COLO829 (cell line): ENCODE measurements at places on chromosomes 3 and 15.

- no peak for DNase-seq
These were observed 1.5 kb upstream of the CYP8B1 start for GRCh38 chr3:42876940-42877720.

- no peak for DNase-seq
These were observed 44.0 kb downstream of the MESD start for GRCh38 chr15:80945605-80946004.

- no peak for DNase-seq
These were observed 215.6 kb upstream of the VEPH1 start for GRCh38 chr3:157718800-157719199.

DNA sequence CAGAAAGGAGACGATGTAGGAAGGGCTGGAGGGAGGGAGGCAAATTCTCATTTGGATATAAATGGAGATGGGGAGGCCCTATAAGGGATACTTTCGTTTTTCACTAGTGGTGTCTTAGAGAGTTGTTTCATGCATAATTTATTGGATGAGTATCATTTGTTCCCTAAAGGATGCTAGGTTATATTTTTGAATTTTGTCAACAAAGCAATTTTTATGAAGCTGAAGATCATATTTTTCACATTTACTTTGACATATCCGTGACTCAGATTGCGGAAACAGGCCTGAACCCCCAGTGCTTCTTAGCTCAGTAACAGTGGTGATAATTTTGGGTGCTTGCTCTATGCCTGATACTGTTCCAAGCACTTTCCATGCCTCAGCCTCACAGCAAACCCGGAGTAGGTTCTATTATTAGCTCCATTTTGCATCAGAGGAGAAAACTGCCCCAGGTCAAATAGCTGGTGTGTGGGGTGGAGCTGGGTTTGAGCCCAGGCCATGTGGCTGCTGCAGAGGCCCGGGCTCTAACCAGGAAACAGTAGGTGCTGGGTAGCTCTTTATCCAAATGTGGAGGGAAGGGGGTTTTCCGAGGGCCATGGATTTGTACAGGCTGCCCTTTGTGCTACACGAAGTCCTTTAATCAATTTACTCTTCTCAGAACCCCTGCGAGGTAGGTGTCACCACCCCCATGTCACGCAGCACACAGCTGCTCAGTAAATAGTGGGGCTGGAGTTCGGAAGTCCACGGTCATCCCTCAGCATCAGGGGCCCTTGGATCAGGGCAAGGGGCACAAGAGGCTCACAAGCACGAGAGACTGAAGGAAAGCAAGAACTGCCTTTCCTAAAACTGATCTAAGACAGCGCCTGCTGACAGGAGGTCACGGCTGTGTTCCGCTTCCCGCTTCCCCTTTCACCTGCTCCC, 99.1 kb downstream of the SLC49A4 start:
- DNase-seq, result peak; percentile 72

DNA sequence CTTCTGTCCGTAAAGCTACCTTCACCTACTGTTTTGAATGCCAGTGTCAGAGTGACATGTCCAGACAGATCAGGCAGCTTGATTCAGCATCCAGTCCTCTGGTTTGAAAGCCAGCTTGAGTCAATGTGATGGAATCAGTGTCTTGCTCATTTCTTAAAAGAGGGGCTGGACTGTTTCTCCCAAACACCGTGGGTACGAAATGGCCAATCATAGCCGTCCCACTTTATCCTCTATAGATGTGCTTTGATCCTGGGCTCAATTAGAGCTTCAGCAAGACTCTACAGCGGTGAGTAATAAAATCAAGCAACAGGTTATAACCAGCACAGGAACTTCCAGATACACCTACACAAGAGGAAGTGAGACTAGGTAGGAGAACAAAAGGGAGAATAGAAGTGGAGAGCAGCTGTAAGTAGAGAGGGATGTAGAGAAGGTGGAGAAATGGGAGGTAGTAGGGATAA, 17.0 kb upstream of the OR5K1 start:
- no peak for DNase-seq

DNA sequence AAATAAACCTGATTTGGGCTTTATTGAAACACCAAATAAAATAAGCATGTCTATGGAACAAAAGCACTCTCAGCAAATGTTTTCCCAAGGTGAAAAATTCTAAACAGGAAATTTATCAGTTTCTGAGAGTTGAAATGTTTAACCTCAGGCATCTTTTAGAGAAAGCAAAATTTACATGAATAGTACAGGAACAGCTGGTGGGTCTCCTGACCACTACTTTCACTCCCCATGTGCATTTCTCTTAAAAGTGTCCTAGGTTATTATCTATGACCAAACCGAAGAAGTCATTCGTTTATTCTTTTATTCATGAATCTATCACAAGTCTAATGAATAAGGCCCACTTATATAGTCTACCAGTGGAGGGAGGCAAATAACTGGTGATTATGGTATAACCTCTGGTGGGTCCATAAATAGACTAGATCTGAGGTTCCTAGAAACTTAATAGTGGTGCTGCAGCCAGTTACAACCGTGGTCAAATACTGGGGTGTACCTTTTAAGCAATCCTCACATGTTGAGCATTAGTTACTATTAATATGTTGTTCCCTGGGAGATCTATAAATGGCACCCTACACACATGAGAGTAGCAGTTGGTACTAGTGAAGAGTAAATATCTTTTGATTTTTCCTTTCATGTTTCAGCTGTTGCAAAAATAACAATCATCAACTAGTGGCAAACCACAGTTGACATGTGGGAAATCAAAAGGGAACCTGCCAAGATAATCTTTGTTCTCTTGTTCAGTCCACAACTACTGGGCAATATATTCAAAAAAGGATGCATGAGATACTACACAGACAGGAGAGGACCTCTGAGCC, 169.3 kb upstream of the STAC start:
- no peak for DNase-seq

DNA sequence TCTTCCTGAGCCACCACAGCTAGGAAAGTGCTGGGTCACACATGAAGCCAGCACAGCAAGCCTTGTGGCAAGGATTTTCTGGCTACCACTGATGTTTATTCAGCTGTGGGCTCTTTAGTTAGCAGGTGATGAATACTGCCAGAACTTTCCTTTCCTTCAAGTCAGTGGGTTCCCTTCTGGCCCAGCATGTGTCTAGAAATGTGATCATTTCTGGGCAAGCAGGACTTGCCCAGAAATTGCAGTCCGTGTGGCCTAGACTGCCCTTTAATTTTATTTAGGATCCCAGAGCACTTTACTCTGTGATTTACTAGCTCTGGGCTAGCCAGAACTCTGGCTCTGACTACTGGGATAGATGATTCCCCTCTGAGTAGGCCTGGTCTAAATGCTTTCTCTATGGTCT, 397.5 kb downstream of the ZIC4 start:
- DNase-seq, result no peak

- DNase-seq, result no peak
These were observed 26.1 kb downstream of the ABTB1 start for GRCh38 chr3:127698691-127699415.

DNA sequence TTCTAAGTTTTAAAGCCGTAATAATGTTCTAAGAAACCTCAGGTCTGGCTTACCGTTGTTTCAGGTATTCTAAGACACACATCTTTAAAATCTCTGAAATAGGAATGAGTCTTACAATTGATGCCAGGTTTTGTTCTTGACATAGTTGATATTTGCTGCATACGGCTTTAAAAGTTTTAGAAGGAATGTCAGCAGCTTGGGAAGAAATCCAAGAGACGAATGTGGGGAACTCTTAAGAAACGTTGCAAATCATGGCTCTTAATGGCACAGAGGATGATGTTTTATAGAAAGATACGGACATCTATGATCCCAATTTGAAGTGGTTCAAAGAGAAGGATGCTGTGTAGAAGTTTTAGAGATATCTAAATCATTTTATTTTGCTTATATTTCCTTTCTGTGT, 11.5 kb downstream of the NUDT16 start:
- DNase-seq, result no peak

- no peak for DNase-seq
These were observed 66.0 kb downstream of the GOLIM4 start for GRCh38 chr3:168029705-168030104.

GRCh38 chr15:38536201-38536676, 28.4 kb downstream of the RASGRP1 start:
- DNase-seq, result no peak

DNA sequence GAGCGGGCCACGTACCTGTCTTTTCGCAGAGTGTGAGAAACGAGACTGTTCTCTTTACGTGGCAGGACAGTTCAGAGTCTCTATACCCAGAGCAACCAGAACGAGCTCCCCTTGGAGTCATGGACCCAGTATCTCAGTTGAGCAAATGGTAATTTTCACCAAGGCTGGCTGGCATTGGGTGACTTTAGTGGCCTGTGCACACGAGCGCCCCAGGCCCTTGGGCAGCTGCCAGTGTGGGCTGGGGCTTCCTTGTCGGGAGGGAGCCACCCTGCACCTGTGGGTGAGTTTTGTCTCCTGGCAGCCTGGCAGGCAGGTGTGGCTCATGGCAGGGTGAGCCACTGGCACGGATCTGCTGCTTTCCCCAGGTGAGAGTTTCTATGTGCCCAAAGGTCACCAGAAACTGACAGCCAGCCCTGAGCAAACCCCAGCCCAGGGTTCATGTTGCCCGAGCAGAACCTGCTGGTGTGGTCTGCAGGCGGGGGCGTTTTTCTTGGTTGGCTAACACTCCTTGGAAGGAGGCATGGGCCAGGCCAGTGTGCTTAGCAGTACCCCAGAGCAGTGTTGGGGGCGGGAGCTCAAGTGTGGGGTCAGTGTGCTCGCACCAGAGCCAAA, 135.0 kb downstream of the TJP1 start:
- DNase-seq, result no peak

- no peak for DNase-seq
These were observed 33.5 kb upstream of the TRAK1 start for GRCh38 chr3:42057561-42058211.

- no peak for DNase-seq
These were observed 98.1 kb upstream of the CTNNB1 start for GRCh38 chr3:41101231-41101630.

DNA sequence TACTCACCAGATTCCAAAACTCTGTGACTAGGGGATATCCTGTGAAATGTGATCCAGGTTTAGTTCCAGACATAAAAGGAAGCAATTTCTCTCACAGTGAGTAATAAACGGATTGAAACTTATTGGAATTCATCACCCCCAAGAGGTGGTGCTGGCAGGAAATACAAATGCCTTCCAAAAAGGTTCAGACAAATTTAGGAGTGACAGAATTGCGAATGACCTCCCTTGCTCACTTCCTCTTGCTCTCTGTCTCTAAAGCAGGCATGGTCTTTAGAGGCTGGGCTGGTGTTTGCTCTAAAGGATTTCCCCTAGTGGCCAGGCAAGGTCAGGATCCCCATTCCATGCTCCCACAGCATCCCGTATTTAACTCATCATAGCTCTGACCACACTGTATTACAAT, 449.4 kb upstream of the PPP2R3A start:
- DNase-seq, result no peak

- peak; percentile 77 for DNase-seq
These were observed 4.7 kb upstream of the RNF13 start for GRCh38 chr3:149808209-149808829.
